ENCODE measurements at places on chromosomes 4 and X.
A peak's percentile ranks its signal among the peaks of the same experiment; 100 is the strongest.

GRCh38 chr4:12724510-12724909 is 759.6 kb downstream of the RAB28 start:
- no peak for DNase-seq

DNA sequence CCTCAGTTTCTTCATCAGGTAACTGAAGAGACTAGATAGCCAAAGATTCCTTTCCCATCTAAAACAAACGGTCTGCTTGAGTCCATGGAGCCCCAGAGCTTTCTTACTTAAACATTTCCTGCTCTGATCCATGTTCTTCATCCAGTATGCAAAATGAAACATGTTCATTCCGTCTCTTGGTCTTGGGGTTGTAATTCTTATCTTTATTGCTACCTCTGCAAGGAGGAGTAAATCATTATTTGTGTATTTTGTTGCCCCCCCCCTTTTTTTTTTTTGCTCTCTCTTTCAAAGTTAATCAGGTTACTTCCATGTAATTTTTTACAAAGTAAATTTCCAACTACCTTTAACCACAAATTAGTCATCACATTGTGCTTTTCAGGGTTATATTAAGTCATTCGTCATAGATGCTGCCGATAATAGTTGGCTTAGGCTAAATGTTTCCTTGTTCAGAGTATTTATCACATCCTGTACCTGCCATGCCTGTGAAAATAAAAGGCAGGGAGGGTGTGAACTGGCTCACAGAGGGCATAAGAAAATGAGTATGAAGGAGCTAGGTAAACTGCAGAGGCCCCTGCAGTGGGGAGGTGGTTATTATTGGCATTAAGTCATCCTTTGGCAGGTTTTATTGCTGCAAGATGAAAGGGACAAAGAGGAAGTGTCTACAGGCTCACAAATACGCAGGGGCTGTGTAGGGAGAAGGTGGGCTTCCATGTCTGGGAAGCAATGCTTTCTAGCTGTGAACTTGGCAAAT is 76.7 kb upstream of the HS3ST1 start:
- DNase-seq = no peak

DNA sequence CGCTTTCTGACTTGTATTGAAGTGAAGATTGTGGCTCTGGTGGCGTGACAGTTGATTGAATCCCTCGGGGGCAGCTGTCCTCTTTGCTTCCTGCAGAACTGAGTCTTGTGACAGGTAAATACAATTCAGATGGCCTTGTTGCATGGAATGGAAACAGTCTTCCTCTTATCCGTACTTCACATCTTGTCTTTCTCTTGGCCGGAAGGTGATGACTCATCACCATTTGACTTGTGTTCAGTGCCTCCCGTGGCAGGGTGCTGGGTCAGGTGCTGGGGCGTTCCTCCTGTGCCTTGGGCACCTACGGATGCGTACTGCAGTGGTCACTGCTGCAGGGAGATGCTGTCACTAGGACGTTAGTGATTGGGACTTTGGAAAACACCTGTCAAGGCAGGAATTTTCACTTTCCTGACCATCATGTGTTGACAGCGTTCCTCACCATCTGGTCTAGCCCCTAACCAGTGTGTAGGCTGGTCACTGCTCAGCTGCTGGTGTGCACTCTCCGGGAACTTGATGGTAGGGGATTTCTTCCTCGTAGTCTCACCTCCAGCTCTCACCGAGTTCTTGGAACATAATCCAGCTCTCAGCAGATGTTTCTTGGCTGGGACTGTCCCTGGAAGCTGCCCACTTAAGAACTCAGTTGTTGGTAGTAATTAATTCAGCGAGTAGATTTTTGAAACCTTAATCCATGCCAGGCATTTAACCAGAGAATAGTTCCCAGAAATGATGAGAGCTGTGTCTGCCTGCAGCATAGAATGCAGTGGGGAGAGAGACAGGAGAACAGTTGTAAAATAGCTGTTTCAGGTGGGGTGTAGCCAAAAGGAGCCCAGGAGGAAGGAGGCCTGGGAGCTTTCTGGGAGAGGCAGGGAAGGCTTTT is 7.2 kb downstream of the TBC1D14 start:
- DNase-seq = peak; percentile 48

- no peak for DNase-seq
Measured at GRCh38 chrX:49987651-49988050, 65.3 kb downstream of the CLCN5 start.

GRCh38 chr4:44984083-44984482 is 257.7 kb upstream of the GNPDA2 start:
- DNase-seq = no peak

DNA sequence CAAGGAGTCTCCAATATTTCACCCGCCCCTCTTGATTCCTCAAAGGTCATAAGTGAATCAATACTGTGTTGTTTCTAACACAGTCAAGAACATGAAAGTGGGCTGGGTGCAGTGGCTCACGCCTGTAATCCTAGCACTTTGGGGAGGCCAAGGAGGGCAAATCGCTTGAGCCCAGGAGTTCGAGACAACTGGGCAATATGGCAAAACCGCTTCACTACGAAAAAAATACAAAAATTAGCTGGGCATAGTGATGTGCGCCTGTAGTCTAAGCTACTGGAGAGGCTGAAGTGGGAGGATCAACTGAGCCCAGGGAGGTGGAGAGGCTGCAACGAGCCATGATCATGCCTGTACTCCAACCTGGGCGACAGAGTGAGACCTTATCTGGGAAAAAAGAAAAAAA is 3.4 kb downstream of the ACSL1 start:
- DNase-seq = no peak

DNA sequence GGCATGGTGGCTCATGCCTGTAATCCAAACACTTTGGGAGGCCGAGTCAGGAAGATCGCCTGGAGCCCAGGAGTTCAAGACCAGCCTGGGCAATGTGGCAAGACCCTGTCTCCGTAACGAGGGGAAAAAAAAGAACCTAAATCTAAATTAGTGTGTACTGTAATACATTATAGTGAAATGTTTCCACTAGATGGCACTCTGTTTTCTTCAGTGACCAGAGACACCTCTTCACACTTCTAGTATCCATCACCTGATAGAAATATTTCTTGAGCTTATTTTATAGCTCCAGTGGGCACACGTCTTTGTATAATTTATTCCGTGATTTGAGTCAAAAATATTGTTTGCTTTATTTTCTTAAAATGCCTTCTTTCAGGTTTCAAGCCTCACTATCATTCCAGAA is 600.9 kb upstream of the DIPK2B start:
- no peak for DNase-seq

DNA sequence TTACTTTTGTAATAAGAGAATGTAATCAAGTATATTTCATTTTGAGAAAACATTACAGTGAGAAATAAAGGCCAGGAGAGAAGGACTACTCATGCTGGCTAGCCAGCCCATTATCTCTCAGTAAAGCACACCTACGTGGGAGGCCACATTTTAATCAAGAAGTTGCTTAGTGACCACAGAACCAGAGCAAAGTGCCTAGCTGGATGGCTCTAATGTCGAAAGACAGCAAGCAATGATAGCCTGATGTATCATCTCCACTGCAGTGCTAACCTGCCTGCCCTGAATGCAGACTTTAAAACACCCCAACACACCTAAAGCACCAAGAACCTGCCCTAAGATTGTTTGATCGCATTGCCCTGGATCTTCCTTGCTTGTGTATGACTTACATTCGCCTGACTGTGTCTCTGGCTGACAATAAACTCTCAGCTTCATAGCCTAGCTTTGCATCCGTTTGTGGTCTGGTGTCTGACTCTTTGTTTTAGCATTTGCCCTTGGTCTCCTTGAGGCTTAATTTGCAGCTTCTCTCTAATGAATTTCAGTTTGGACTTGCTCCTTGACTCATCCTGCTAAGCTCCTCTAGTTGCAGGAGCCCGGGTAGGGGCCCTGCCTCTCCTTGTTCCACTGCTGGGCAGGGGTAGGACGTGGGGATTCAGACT is 31.4 kb upstream of the SOWAHD start:
- no peak for DNase-seq

DNA sequence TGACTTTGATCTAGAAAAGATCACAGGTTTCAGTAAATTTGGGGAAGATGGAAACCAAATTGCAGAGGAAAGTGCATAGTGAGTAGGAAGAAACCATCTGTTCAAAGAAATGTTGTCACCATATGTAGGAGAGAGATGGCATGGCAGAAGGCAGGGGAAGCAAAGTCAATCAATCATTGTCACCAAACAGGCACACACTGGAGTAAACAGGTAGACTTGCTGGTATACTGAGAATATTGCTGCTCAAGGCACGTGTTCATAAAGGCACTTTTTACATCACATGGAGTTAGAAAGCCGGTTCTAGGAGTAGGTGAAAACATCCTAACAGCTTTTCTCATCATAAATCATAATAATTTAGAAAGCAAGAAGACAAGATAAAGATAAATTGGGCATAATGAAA is 550.5 kb upstream of the FAT1 start:
- DNase-seq = no peak

DNA sequence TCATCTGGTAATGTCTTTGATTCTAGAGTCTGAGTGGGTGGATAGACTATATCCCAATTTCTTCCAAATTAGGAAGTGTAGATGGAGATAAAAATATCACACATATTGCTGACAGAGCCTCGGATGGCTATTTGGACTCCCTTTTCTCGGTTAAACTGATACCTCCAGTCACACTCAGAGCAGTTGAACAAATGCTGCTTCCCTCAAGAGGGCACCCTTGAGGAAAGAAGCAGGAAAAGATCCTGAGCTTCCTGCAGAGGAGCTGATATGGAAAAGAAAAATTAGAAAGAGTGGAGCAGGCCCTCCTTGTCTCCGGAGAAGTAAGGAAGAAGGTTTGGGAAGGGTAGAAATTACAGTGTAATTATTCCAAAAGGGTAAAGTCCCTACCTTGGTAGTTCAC is 96.2 kb upstream of the CCSER1 start:
- DNase-seq = no peak

DNA sequence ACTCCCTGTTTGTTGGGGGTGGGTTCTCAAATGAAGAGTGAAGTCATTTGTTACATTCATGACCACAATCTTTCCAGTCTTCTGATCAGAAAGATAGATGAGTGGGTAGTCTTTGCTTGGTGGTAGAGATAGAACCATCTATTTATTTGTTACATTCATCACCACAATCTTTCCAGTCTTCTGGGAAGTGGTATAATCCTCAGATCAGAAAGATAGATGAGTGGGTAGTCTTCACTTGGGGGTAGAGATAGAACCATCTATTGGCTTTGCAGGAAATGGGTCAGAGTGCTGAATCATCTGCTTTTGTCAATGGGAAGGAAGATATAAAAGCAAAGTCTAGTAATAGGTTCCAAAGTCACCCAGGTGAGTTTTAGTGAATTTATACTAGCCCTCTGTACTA is 64.2 kb upstream of the EPGN start:
- DNase-seq = no peak

DNA sequence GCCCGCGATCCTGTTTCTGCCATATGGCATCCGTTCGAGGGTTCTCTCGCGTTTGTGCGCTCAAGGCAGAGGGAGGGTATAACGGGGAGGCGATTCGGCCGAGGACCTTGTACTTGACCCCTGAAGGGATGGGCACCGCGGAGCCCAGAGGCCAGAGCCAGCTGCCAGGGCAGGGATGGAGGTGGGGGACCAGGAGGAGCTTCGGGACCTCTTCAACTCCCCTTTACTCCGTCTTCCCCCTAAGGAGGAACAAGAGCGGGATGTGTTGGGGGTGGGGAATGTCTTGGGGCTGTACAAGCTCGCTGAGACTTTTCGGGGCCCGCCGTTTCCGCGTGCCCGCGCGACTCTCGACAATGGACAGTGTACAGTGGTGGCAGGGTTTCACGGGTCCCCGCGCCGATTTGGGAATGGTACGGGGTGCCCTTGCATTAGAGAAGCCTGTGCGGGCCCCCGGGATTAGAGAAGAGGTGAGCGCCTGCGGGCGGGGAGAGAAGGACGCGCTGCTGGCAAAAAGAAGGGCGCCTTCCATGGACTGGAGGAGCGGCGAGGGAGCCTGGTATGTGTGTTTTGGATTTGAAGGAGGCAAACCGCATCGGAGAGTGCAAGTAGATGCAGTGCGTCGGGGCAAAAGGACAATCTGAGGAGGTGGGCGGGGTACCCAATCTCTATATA is 760 bp downstream of the UGT8 start:
- DNase-seq = no peak

GRCh38 chr4:128347930-128348660 is 60.5 kb upstream of the PGRMC2 start:
- DNase-seq = no peak

GRCh38 chr4:98861100-98861884 is 67.6 kb downstream of the EIF4E start:
- DNase-seq = no peak

GRCh38 chr4:146165840-146166239 is 9.7 kb upstream of the LSM6 start:
- no peak for DNase-seq

- no peak for DNase-seq
Measured at GRCh38 chr4:30840571-30840970, 120.4 kb downstream of the PCDH7 start.

DNA sequence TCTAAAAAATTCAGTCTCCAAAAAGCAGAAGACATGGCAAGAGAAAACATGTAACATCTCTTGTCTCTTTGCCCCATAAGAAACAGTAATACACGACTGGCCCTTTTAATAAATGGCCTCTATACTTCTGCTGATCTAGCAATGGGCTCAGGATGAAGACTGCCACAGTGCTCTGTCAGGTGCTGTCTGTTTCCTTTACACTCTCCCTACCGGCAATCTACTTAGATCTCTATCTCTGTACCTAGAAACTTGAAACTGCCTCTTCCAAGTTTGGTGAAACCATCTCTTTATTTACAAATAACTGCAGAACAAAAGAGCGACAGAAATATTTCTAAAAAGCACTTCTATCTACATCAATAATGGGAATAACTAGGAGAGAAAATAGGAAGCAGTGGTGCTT is 685.2 kb upstream of the INTU start:
- no peak for DNase-seq

GRCh38 chrX:155246748-155247147 is 17.5 kb downstream of the RAB39B start:
- DNase-seq = no peak

- no peak for DNase-seq
Measured at GRCh38 chr4:3657902-3658529, 108.2 kb upstream of the ADRA2C start.

DNA sequence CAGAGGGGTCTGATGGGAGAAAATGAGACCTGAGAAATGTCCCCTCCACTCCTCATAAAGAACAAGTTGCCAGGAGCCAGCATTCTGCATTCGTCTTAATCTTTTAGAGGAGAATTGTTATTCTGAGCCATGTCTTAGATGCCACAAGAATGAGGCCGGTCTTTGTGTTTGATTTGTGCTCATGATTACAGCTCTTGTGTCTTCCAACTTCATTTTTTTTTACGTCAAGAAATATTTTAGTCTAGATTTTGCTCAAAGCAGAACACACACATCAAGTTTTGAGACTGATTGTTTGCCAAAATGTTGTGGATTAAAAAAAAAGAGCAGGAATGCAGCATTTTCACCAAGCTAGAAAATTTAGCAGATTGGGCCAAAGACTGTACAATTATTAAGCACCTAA is 130.6 kb upstream of the PITX2 start:
- no peak for DNase-seq

DNA sequence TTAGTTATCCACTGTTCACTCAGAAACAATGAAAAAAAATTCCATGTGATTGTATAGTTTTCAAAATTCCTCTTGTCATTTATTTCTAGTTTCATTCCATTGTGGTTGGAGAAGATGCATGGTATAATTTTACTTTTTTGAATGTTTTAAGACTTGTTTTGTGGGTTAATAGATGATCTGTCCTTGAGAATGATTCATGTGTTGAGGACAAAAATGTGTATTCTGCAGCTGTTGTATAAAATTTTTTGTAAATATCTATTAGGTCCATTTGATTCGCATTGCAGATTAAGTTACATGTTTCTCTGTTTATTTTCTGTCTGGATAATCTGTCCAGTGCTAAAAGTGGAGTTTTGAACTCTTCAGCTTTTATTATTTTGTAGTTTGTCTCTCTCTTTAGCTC is 65.4 kb downstream of the RTL3 start:
- no peak for DNase-seq
